ENCODE measurements at places on chromosomes 2 and 18.
A peak's percentile ranks its signal among the peaks of the same experiment; 100 is the strongest.

- no peak for DNase-seq
Observed at GRCh38 chr2:207110310-207110709, 55.4 kb downstream of the KLF7 start.

DNA sequence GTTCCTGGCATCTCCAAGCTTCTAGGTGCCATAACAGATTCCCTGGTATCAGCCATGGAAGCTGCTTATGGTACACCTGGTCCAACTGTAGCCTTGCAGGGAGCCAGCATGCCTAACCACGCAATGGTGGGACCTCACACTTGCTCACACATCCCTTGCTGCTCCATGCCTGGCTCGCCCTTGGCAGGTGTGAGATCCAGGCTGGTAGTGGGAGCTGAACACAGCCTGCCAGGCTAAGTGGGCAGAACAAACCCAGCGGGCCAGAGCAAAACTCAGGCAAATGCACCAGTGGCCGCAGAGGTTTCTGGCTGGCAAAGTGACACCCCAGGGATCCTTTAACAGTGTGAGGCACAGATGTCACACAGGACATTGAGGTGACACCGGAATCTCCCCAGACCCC, 185.8 kb downstream of the NDUFA10 start:
- DNase-seq, result no peak

- DNase-seq, result no peak
Observed at GRCh38 chr2:100137866-100138570, 4.4 kb downstream of the AFF3 start.

GRCh38 chr2:226888378-226888965, 52.6 kb downstream of the RHBDD1 start:
- DNase-seq, result no peak

- no peak for DNase-seq
Observed at GRCh38 chr2:83055376-83056010, 1403.6 kb downstream of the SUCLG1 start.

DNA sequence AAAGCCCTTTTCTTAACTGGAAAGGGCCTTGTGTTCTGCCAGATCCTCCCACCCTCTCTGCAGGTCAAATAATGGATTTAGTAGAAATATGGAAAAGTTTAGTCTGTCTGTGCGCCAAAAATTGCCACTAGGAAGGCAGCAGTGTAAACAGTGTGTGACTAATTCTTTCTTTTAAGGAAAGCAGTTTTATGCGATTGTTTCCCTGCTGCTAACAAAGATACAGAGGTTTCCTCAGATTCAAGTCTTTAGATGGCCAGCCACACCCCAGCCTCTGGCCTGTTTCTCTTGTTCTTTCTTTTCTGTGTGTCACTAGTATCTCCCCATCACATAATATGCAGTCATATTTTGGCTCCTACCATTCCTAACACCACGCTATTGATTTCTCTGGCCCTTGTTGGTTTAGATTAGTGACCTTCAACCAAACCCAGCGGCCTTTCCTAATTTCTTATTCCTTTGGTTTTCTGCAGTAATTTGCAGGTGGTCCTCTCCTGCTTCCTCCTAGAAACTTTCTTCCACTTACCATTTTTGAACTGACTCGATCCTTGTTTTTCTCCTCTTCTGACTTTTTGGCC, 157.4 kb downstream of the LTBP1 start:
- DNase-seq, result no peak

- DNase-seq, result no peak
Observed at GRCh38 chr18:2143636-2144035, 427.7 kb downstream of the METTL4 start.

DNA sequence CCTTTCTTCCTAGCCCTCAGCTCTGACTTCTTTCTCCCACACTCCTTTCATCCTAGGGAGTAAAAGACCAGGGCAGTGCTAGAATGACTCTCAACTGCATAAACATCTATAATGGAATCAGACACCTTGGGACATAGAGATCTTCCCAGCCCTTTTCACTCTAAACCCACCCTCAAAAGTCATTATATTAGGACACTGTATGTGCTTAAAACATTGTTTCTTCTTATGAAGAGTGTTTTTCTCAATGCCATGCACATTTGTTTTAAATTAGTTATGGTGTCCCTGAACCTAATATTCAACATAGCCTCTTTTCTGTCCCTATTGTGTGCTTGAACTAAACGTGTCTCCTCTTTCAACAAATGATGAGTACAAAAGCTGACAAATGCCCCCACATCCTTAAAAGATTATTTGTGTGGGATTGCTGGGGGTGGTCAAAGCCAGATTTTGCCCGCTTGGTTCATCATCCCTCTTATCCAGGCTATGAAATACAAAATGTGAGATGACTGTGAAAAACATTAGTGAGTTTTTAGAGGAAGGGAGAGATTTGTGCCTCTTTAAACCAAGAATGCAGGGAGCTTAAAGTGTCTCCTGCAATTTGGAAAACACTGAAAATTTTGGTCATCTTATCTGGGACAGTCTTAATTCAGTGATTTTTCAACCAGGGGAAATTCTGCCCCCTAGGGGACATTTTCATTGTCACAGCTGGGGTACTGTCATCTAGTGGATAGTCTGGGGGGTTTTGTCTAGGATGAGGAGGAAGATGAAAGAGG, 29.0 kb downstream of the SERPINB5 start:
- peak; percentile 17 for DNase-seq

DNA sequence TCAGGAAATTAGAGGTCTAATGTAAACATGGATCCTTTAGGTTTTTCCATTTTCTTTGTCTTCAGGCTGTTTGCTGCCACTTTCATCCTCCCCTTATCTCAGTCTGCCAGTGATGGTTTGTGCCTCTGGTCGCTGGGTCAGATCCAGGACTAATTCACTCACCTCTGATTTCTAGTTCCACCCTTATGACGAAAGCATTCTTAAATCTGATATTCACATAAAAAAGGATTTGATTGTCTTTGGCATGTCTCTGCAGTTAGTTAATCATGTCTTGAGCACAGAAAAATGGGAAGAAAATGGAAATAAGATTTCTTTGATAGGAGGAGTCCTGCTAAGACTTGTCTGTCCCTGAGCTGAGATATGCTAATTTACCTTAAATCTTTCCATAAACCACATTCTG, 4.6 kb downstream of the IL1RL1 start:
- no peak for DNase-seq

DNA sequence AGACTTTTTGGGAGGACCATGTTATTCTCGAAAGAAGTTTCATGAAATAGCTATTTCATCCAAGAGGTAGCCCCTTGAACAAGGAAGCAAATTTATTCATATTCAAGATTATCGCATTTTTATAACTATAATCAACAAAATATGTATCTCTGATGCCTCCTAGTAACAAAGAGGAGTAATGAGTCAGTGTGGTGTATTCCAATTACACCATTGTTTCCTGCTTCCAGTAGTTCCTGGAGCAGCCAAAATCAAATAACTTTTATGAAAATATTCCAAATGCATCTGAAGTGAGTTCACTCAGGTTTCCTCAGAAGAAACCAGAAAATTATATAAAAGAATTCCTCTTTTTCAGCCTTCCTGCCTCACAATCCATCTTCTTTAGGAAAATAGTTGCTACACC, 43.0 kb downstream of the ANKRD36B start:
- DNase-seq, result no peak
